A549 treated with dexamethasone at 1 μM for 4 hours (cell line): ENCODE measurements at places on chromosomes 12 and 14. TPM values are rescaled to one million over a fixed set of nuclear protein-coding genes. Genes with fewer than 3 reads are reported as not detected.

The MUCL1 gene
- total RNA-seq = not detected in 5 replicates

The MOAP1 gene
- 9.8 to 13.7 TPM (median 12.8 TPM) in 5 replicates for total RNA-seq

The GDF3 gene
- not detected in 5 replicates for total RNA-seq

The AQP6 gene
- 0.02 to 0.07 TPM (median 0.04 TPM) in 3 of 5 replicates, not detected in the others for total RNA-seq

The LAG3 gene
- 0.56 to 1.7 TPM (median 1.3 TPM) in 5 replicates for total RNA-seq

The SLC39A2 gene
- total RNA-seq = not detected in 5 replicates
